ENCODE measurements at places on chromosomes 13 and 19. TPM values are rescaled to one million over a fixed set of nuclear protein-coding genes. Genes with fewer than 3 reads are reported as not detected.

DNA sequence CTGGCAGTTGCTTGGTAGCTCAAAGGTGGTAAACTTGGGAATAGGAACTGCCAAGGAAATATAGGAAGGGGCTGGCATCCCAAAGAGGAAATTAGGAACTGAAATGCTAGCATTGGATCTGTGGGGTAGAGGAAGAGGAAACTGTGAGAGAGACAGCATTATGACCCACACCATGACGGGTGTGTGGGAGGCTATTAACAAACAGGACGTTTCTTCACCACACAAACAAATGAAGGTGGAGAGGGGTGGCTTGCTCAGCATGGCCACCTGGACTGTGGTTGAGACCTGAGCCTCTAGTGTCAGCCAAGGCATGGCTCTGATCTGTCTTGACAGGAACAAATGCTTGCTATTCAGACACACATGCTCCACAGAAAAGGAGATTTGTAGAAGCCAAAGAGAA is 178.2 kb downstream of the B3GLCT start:
- DNase-seq = no peak

GRCh38 chr13:29684441-29684840 is 89.0 kb upstream of the SLC7A1 start:
- DNase-seq = no peak

GRCh38 chr13:94330552-94331071 is 148.9 kb downstream of the DCT start:
- DNase-seq = no peak

DNA sequence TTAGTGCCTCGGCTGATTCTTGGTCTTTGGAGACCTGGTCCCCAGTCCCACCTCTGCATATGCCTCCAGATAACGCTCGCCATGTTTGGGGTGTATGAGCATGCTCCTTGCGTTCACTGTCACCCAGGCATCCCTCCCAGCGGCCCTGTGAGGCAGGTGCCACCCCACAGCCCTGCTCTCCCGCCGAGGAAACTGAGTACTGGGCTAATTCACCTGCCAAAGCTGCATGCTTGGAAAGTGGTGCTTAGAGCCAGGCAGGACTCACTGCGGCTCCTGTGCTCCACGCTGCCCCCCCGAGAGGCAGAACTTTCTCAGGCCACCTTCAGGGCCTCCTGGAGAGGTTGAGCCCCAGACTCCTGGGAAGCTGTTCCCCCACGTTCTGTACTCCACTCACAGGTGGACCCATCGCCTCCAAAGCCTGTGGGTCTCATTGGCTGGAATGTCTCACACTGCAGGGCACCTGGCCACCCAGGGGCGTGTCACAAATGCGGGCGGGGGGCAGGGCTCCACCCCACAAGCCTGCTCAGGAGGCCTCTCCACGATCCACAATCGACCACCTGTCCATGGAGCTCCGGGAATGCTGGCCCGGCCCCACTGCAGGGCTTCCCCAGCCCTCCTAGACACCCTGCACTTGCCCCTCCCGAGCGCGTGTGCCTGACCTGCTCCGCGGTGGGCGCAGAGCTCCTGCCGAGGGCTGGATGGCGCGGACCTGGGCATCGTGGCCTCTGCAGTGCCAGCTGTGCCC is 64.6 kb downstream of the ATP11A start:
- DNase-seq = no peak

DNA sequence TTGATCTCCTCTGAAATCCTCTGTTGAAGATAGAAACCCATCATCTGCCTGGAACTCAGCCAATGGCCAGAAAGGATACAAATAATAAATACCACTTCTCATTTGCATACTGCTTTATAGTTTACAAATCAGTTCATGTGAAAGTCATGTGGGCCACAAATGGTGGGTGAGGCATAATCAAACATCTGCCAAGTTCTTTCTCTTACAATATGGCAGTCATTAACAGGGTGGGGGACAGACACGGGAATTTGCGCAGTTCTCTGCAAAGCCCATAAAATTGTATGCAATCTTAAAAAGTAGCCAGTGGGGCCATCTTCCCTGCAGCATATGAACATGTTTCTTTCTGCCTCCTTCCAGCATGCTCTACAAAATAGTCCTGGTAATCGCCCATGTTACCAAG is 59.6 kb downstream of the NUFIP1 start:
- DNase-seq = no peak

- DNase-seq = no peak
These were observed 14.7 kb upstream of the SOX1 start for GRCh38 chr13:112052213-112052612.

GRCh38 chr13:43258771-43259170 is 235.4 kb downstream of the DNAJC15 start:
- no peak for DNase-seq

DNA sequence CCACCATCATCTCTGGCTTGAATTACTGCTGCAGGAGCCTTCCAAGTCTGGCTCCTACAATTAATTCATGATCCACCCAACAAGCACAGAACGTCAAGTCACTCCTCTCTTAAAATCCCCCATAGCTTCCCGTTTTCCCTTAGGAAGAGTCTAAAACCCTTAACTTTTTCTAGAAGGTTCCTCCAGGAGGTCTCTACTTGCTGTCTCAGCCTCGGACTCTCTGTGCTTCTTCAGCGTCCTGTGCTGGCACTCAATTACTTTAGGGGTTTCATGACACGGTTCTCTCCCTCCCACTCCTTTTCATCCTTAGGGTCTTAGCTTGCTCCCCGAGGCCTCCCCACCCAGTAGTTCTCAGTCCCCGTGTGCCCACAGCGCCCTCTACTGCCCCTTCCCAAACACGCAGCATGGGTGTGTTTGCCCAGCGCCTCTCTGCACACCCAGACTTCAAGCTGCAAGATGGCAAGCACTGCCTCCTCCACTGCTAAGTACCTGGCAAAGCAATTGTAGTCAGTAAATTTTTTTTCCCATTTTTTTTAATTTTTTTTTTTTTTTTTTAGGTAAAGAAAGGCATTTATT is 25.8 kb upstream of the MAP3K10 start:
- peak; percentile 39 for DNase-seq

DNA sequence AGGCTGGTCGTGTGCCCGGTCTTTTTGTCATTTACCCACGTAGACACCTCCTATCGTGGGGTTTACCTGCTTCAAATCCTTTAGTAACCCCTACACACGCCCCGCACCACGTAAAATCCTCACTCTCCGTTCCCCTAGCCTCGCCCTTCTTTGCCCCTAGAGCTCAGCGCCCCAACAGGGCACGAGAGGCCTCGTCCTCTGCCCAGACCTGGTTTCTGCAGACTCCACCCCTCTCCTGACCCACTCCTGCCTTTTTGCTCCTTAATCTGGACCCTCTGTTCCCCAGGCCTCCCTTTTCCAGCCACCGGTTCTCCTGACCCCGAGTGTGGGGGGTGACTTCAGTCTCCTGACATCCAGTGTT is 412 bp downstream of the ZNF528 start:
- no peak for DNase-seq

DNA sequence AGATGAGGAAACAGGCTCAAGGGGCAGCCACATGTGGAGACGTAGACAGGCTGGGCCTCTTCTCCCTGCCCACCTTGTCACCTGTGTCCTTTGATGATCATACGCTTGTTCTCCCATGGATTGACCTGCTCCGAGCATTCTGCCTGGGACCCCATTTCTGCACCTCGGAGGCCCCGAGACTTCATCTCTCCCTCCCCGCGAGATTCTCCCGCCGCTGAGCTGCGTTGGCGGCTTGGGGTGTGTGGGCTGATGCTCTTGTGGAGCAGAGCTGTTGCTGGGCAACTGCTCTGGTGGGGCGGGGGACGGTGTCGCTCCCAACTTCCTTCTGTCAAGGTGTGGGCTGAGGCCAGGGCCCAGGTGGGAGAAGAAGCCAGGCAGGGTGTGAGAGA is 22.1 kb downstream of the MAST3 start:
- DNase-seq = no peak

DNA sequence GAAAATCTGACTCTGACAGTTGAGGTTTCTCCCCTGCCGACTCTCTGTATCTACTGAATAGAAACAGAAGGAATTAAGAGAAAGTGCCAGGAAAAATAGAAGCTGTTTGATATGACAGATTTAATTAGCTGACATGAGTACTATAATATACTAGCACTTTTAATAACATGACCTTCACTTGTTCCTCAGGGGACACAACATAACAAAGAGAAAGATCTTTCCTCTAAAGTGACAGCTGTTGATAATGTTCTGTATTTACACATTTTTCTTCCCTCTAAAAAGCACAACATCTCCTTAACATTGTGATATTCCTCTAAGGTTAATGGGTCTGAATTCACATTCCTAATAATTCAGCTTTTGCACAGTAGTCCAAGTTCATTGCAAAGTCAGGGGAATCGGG is 1136.0 kb downstream of the PCDH17 start:
- no peak for DNase-seq

- DNase-seq = no peak
These were observed 348.1 kb downstream of the FOXO1 start for GRCh38 chr13:40318366-40318765.

- DNase-seq = no peak
These were observed 9.0 kb downstream of the SLC25A15 start for GRCh38 chr13:40798380-40798779.

DNA sequence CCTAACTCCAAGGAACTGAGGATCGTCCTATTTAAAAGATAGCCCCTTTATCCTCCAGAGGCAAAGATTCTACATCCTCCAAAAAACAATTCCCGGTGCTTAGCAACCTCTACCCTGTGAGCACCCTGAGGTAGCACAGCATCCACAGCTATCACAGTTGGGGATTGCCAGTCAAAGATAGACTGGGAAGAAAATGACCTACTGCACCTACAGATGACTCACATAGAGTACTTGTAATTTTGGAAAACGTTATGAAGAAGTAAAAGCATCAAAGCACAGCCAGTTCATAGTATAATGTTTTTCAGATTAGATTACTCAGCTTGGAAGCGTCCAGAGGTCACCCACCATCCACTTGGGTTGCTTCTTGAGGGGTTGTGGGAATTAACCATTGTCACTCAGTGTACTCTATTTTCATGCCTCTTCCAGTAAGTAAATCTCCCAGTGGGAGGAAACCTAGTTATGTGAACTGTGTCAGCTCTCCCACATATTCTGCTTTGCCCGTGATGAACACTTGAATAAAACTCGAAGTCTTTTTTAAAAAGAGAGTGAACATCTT is 8.9 kb upstream of the FAM124A start:
- DNase-seq = no peak

DNA sequence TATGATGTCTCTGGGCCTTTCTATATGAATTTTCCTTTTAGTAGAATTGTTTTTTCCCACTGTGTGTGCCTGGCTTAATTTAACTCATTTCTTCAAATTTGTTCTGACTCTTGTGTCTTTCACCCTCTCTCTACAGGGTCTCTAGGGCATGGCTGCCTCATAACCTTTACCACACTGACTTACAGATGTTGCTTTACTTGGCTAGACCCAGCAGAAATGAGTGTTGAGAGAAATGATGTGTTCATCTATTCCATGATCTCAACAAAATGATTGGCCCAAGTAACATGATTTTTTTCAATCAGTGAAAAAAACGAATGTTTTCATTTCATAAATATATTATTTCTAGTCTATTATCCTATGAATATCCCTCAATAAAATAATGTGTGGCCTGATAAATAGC is 195.0 kb downstream of the GPC5 start:
- DNase-seq = no peak

DNA sequence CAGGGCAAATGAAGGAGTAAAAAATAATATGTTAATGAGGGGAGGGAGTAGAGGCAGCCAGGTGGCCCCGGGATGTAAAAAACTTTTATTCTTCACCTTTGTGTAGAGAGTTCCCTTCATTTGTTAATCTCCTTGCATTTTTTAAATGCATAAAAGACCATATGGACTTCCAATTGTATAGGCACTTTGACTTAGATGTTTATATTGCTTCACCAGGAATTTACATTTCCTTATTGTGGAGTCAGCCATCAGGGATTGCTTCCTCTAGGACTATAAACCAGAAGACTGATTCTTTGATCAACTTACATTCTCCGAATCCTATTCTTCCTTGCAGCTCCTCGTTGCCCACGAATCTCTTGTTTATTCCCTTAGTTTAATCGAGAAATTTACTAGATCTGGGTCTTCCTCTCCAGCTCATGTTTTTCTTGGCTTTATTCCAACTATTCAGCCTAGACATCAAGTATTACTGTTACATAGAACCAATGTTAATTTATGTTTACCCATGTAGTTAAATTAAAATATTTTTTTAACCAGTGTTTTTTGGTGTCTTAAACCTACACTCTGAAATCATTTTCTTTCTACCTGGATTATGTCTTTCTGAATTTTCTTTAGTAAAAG is 1187.0 kb upstream of the SLC10A2 start:
- no peak for DNase-seq

The NKPD1 gene
- polyA plus RNA-seq = not detected

The ZNF557 gene
- 15.5 TPM for polyA plus RNA-seq

The SEMA6B gene
- not detected for polyA plus RNA-seq

The MEIOSIN gene
- polyA plus RNA-seq = not detected
